ENCODE measurements at places on chromosomes 6 and 20.

GRCh38 chr6:13468839-13469238 lies 18.6 kb downstream of the GFOD1 start:
- DNase-seq: no peak

- no peak for DNase-seq
Measured at GRCh38 chr6:26249957-26250697, 114.9 kb upstream of the BTN3A2 start.

DNA sequence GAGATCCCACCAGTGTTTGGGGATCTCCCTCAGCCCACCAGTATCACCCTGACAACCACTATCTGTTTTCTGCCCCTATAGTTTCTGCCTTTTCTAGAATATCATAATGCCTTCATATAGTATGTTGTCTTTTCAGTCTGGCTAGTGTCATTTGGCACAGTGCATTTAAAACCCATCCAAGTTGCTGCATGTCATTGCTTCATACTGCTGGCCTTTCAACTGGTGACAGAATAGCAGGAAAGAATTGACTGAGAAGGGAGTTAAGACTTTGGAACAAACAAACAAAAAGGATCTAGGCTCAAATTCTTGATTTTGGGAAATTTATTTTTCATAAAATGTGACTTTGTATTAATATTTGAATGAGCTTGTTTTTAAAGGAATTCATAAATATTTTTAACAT lies 4.5 kb downstream of the LMBRD1 start:
- no peak for DNase-seq

GRCh38 chr20:23094927-23095326 lies 8.8 kb upstream of the CD93 start:
- DNase-seq: no peak

GRCh38 chr6:84685983-84686584 lies 78.3 kb downstream of the TBX18 start:
- DNase-seq: no peak

DNA sequence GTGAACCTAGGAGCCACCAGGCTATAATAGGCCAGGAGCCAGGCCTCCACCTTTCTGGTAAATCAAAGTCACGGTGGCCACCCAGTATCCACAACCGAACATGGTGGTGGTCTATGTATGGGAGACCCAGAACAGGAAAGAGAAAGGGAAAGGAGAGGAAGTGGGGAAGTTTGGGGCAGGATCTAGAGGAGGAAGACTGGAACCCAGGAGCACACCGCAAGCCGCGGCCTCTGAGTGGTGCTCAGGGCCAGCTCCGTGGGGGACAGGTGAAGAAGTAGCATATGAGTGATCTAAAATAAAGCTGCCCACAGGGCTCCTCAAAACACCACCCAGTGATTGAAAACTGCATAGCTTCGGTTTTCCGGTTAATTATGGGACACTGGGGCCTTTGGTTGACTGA lies 214.8 kb downstream of the ZDHHC14 start:
- no peak for DNase-seq

DNA sequence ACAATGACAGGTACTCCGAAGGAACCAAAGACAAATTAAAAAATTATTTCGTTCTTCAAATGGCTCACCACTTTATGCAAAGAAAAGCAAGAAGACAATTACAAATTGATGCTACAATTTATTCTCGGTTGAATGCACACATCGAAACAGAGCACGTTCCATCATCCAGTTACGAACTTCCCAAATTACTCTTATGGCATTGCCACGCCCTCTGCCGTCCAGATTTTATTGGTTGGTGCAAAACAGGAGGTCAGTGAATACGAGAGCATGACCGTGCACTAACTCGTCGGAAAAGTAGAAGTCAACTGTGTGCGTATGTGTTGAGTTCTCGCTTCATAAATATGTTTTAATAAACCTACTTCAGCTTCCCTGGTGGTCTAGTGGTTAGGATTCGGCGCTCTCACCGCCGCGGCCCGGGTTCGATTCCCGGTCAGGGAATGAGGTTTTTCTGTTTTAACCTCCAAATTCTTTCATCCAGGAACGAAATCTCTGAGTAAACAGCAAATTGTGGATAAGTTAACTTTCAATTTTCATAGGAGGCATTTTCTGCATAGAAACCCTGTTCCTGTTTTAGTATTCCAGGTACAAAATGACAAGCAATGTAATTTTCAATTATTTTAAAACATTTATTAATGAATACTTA lies 23.2 kb downstream of the ZNF311 start:
- peak; percentile 55 for DNase-seq

DNA sequence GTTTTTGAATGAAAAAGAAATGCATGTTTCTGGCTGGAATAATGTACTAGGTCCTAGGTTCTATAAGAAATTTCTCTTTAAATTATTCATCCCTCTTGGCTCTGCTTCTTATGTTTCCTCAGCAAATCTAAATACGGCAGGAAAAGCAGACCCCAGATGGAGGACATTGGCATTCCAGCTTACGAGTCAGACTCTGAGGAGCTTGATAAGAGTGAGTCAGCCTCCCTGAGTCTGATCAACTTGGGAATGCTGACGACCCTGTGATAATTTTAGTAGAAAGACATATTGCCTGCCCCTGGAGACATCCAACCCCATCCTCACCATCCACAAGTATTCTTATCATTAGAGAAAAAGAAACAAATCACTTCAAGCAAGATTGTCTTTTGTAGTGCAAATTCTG lies 509.7 kb upstream of the MARCKS start:
- no peak for DNase-seq

DNA sequence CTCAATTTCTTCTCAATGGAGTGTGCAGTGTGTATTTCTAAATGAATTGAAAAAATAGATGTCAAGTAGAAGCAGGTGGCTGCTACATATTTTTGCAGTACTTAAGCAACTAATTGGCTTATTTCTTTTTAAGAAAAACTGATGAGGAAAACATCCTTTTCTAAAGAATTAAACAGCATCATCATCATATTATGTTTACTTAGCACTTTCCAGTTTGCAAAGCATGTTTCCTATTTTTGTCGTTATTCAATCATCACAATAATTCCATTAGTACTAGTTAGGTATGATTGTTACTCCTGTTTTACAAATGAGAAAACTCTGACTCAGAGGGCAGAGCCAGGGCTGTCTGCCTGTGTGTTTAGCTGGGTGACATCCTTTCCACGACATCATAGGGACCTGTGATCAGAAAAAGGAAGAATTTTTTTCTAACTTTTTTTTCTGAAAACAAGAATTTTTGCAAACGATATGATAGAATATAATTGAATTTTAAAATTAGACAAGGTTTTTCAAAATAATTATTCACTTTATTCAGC lies 22.7 kb upstream of the BMP6 start:
- no peak for DNase-seq

DNA sequence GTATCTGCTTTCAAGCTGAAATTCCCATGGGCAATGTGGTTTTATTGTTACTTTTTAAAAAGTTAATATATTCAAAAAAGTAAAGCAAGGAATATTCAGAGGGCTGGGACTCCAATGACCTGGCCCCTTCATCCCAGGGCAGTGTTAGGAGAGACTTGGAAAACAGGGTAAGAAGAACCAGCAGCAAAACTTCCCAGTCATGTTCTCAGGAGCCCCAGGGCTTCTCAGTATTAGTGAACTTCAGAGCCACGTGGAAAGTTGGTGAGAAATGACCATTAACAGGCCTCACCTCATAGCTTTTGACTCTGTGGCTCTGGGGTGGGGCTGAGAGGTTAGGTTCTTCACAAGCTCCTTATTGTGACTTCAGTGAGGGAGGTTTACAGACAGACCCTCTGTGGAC lies 230.4 kb upstream of the KCNG1 start:
- DNase-seq: no peak

- no peak for DNase-seq
Measured at GRCh38 chr20:22924046-22924737, 110.9 kb upstream of the SSTR4 start.

- DNase-seq: no peak
Measured at GRCh38 chr6:36829919-36830544, 9.2 kb downstream of the CPNE5 start.

DNA sequence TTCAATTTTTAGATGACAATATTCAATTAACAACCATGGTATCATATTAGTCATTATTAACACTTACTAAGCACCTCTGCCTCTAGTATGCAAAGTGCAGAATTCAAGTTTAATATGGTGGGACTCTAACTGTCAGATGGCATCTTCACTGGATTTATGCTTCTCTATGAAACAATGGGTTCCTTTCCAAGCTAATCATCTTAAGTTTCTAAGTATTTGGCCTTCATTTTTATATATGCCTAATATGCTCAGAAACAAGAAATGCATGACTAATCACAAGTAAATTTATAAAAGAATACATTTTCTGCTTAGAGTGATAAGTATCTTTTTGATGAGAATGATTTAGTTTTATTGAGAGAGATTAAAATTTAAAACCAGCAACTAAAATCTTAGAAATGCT lies 144.7 kb downstream of the HIVEP2 start:
- no peak for DNase-seq
